ENCODE measurements at places on chromosomes 2 and 18.

GRCh38 chr2:227921648-227922047 lies 50.2 kb downstream of the DAW1 start:
- DNase-seq: no peak

GRCh38 chr2:189151906-189152305 lies 27.7 kb downstream of the COL5A2 start:
- DNase-seq: no peak

DNA sequence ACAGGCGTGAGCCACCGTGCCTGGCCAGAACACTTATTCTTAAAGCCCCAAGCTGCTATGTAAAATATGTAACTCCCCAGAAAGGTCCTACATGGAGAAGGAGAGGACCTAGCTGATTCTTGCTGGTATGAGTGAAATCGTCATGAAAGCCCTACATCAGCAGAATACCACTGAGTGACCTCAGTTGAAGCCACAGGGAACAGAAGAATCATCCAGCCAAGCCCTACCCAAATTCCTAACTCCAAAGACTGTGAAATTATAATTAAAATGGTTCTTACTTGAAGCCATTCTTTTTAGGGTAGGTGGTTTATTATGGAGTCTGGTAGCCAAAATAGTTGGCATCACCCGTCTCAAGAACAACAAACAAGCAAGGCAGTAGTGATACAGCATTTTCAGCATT lies 4.5 kb upstream of the DTNB start:
- DNase-seq: no peak

- DNase-seq: no peak
These were observed 46.3 kb upstream of the APCDD1 start for GRCh38 chr18:10408131-10408530.

- no peak for DNase-seq
These were observed 38.8 kb downstream of the PPP4R1 start for GRCh38 chr18:9575558-9575957.

All from activated naive CD4-positive, alpha-beta T cell (primary cell).